ENCODE measurements at places on chromosomes 3 and 15. TPM values are rescaled to one million over a fixed set of nuclear protein-coding genes. Genes with fewer than 3 reads are reported as not detected.
A peak's percentile ranks its signal among the peaks of the same experiment; 100 is the strongest.

DNA sequence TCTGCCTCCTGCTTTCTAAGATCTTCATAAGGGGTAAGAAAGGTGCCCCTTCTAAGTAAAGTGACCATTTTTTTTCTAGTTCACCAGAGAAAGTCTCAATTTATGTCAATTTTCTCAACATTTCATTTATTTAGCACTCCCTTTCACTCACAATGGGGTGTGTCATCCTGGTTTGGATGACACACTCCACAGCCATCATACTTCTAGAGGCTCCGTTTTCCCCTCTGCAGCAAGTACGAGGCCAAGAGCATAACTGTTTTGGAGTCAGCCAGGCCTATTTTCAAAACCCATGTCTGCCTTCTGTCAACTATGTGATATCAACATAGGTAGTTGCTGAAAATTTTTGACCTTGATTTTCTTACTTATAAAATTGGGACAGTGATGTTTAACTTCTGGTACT, 703.2 kb downstream of the NLGN1 start:
- no peak for DNase-seq
- no peaks in the 10 kb centered on the region for H3K27me3 ChIP-seq
- H3K4me1 ChIP-seq: peaks cover 28% of the 10 kb centered on the region
- no peaks in the 10 kb centered on the region for H3K36me3 ChIP-seq

The SPTBN5 gene
- 2.0 TPM for total RNA-seq

DNA sequence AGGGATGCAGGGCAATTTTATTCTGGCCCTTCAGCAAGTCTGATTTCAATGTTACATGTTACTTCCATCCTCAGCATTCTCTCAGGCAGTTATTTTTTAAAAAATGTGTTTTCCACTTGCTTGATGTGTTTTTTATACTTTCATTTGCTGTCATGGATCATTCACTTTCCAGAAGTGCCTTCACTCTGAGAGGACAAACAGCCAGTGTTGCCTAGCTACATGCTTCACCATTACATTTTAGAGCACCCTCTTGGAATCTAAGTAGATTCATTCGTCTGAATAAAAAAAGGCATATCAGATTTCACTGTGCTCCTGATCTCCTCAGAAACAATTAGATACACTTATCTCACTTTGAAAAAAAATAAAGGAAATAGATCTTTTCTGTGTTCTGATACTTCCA, 93.6 kb upstream of the POU1F1 start:
- no peak for DNase-seq
- H3K36me3 ChIP-seq: peaks cover 13% of the 10 kb centered on the region
- H3K4me3 ChIP-seq: no peak overlapping the region
- no peaks in the 10 kb centered on the region for H3K27me3 ChIP-seq
- H3K4me1 ChIP-seq: peaks cover 11% of the 10 kb centered on the region
- H3K27ac ChIP-seq: no peak overlapping the region

The AADACL2 gene
- total RNA-seq: not detected

- peak overlapping the region; percentile 6 for H3K27ac ChIP-seq
- H3K36me3 ChIP-seq: peaks cover 9% of the 10 kb centered on the region
- no peak overlapping the region for H3K4me3 ChIP-seq
- no peaks in the 10 kb centered on the region for H3K27me3 ChIP-seq
These were observed 40.7 kb downstream of the GLCE start for GRCh38 chr15:69200832-69201745.

- peak overlapping the region; percentile 57 for H3K4me3 ChIP-seq
- H3K36me3 ChIP-seq: no peaks in the 10 kb centered on the region
- DNase-seq: peak; percentile 68
- peak overlapping the region; percentile 68 for H3K27ac ChIP-seq
These were observed 81.9 kb upstream of the PLXND1 start for GRCh38 chr3:129688271-129688895.

DNA sequence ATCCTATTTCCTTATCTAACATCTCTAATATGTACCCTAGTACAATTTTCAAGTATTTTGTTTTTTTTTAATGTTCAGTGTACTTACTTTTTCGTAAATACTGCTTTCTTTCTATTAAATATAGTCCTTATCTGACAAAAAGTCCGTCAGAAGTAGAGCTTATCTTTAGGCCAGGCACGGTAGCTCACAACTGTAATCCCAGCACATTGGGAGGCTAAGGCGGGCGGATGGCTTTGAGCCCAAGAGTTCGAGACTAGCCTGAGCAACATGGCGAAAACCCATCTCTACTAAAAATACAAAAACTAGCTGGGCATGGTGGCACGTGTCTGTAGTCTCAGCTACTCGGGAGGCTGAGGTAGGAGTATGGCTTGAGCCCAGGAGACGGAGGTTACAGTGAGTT, 41.1 kb downstream of the USP3 start:
- no peak for DNase-seq
- H3K27ac ChIP-seq: no peak overlapping the region
- no peaks in the 10 kb centered on the region for H3K27me3 ChIP-seq
- H3K4me1 ChIP-seq: peaks cover 20% of the 10 kb centered on the region
- no peaks in the 10 kb centered on the region for H3K36me3 ChIP-seq
- no peak overlapping the region for H3K4me3 ChIP-seq

- H3K4me3 ChIP-seq: no peak overlapping the region
- peaks cover 21% of the 10 kb centered on the region for H3K36me3 ChIP-seq
- no peaks in the 10 kb centered on the region for H3K4me1 ChIP-seq
- no peak overlapping the region for H3K27ac ChIP-seq
- no peaks in the 10 kb centered on the region for H3K27me3 ChIP-seq
- DNase-seq: no peak
These were observed 72.3 kb upstream of the ZNF280D start for GRCh38 chr15:56805466-56806147.

GRCh38 chr3:145628211-145628610, 532.8 kb downstream of the PLOD2 start:
- H3K27me3 ChIP-seq: no peaks in the 10 kb centered on the region
- no peak for DNase-seq
- no peak overlapping the region for H3K27ac ChIP-seq
- peaks cover 7% of the 10 kb centered on the region for H3K4me1 ChIP-seq
- peaks cover 20% of the 10 kb centered on the region for H3K36me3 ChIP-seq

Measured in WTC11 (cell line).